ENCODE measurements at places on chromosomes 7 and 10.

DNA sequence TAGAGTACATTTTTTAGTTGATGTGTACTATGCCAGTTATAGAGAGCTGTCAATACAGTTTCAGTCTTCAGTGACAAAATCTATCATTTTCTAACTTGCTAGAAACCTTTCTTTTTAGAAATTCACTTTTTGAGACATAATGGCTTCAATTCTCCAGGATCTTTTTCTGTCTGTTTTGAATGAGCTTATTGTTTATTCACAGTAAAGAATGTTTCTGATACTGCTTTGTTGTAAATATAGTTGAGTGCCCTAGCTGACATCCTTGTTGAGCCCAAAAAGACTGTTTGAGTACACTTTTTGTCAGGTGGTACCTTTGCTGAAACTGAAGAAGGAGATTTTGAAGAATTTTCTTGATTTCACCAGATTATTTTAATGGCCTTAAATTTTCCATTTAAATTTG is 139.9 kb downstream of the PPP1R9A start:
- no peak for DNase-seq

GRCh38 chr7:138842111-138842510 is 44.1 kb upstream of the ATP6V0A4 start:
- DNase-seq = no peak

- no peak for DNase-seq
Observed at GRCh38 chr10:105953861-105954260, 1210.6 kb downstream of the SORCS1 start.

GRCh38 chr7:21986096-21986495 is 40.4 kb upstream of the CDCA7L start:
- no peak for DNase-seq

DNA sequence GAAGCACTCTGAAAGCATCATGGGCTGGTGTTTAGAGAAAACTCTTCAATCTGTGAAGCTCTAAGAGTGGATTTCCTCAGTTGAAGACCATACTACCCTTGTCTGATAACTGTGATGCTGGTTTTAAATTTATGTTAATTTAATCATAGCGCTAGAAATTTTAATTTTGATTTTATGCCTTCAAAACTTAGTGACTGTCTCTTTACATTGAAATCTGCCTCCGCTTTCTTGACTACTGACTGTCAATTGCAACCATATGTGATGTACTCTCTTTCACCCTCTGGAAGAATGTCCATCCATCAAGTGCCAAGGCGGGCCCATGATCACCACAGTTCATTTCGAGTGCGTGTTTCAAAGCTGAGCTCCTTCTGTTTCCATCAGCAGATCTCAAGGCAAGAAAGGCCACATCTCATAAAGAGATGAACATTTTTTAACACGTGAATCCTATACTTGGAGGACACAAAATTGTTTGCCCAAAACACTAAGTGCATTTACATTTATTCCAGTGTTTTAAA is 147.1 kb downstream of the ITGA8 start:
- DNase-seq = no peak

- no peak for DNase-seq
Observed at GRCh38 chr7:113521468-113521867, 397.3 kb downstream of the PPP1R3A start.

DNA sequence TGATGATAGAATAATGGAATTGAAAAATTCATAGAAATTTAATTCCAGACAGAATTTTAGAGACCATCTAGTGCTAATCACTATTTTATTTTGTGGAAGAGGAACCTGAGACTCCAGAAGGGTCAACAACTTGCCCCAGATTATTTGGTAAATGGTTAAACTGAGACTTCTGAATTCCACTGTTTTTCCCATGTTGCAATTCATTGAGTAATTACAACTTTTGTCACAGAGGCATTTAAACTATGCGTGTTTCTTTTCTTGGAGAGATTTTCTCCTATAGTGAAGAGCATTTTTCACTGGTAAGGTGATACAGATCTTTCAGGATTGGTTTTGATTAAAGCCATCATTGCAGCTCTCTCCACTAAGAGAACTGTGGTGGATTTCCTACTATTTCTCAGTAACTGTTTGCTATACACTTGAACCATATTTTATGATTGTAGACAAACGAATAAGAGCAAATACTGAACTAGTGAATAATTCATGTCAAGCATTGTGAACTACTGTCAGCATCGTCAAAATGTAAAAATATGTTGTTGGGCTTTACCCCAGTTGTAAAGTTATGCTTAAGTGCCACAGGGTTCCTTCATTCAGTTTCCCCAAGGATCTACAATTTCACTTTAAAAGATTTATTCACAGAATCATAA is 26.5 kb downstream of the LRGUK start:
- no peak for DNase-seq

DNA sequence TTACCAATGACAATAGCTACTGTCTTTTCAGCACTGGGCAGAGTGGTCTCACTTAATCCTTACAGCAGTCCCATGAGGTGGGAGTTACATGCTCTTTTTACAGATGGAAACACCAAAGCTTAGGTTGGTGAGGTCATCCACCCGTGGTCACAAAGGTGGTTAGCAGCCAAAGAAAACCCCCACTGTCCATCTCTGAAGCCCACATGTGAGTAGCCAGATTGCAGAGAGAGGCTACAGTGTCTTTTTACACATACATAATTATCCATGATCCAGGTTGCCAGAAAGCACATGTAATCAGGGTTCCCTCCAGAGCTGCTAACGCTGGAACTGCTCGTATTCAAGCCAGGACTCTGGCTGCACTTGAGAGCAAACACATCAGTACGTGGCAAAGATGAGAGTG is 24.6 kb upstream of the ANKRD2 start:
- DNase-seq = no peak

- DNase-seq = no peak
Observed at GRCh38 chr7:69837387-69838068, 239.3 kb downstream of the AUTS2 start.

GRCh38 chr10:61081301-61081700 is 137.3 kb upstream of the RHOBTB1 start:
- DNase-seq = no peak

DNA sequence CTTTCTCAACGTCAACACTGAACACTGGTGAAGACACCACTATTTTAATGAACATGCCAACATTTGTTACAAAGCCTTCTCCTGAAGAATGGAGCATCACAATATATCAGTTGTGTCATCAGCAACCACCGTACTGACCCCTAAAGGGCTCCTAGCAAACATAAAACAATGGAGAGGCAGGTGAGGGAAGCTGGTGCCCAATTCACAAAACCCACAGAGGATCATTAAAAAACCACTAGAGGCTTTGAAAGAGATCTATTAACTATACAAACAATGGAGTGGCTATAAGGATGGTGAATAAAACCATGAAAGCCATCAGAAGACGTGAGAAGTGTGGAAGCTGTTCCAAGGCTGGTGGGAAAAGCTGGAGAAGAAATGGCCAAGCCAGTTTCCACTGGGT is 150.8 kb downstream of the FAM107B start:
- no peak for DNase-seq

- no peak for DNase-seq
Observed at GRCh38 chr10:86730227-86730626, 26.2 kb upstream of the BMPR1A start.

DNA sequence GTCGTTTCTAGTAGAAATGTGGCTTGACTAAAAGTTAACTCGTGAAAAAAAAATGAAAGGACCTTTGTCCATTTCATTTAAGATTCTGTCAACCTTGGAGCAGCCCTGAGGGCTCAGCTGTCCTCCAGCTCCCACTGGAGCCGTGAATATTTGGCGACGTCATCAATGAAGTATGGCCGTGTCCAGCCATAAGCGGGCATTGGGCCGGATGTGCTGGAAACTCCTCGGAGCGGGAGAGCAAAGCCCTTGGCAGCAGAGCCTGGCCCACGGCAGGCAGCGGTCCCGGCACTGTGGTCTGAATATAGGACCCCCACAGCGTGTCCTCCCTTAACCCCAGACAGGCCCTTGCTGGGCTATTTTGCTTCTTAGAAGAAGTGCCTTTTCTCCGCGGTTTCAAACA is 50.0 kb downstream of the JAKMIP3 start:
- DNase-seq = no peak

Data from CD8-positive, alpha-beta T cell (primary cell).